Renal cortex interstitium (tissue), 15 donors: ENCODE measurements at places on chromosomes 2 and 18. TPM values are rescaled to one million over a fixed set of nuclear protein-coding genes. Genes with fewer than 3 reads are reported as not detected.

DNA sequence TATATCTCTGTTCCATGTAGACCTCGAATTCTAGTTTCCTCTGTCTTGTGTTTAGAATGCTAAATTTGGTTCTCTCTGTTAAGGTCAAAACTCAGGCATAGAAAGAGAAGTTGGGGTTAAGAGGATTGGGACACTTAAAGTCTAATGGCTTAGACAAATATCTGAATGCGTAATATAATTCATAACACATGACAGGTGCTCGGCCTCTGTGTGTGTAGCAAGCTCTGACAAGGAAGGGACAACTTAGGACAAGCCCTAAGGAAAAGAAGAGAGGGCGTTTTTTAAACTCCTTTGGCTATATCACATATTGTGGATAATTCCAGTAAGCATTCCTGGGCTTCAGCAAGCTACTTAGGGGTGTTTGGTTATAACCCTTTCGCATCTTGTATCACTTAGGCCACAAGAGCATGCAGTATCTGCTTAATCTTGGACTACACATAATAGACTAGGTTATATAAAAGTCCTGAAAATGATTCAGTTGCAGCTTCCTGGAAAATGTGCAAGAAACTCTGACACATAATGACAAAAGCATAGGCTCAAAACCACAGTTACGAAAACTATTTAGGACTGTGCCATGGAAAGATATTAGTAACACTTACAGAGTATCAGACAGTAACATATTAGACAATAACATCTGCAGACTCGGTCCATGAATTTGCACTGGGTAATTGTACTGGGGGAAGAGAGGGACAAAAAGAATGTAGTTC is 16.1 kb upstream of the CREB1 start:
- no peak for DNase-seq

DNA sequence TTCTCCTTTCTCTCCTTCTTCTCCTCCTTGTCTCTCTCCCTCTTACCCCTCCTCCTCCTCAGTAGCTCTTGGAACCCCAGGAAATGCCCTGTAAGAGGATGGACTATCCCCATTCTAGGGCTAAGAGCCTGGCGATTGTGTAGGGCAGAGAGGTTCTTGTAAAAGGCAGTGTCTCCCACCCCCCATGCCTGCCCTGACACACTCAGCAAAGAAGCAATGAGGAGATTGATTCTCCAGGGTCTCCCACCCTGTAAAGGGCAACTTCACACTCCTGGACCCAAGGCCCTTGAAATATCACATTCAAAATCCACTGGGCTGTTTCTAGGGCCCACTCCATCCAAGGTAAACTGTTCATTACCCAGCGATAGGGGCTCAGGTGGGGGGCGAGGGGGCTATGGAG is 144.1 kb downstream of the INSIG2 start:
- no peak for DNase-seq

GRCh38 chr2:118607641-118608040 is 239.8 kb downstream of the EN1 start:
- DNase-seq, result no peak

Gene CCDC178
- 1.8 TPM for polyA plus RNA-seq

DNA sequence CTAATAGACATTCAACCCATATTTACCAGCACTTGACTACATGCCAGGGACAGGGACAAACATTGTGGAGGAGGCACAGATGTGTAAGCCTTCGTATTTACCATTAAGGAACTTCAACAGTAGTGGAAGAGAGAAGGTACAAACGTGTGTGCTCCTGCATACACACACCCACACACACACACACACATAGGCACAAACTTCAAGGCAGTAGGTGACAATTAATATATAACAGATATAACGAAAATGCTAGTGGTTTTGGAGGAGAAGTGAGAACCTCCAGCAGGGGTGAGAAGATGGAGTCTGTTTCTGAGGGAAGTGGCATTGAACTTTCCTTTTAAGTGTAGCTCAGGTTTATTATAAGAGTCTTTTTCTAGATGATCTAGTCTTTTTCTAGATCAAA is 231.1 kb downstream of the SETBP1 start:
- no peak for DNase-seq

GRCh38 chr2:25838152-25838756 is 40.0 kb downstream of the ASXL2 start:
- DNase-seq, result no peak

Gene TRIB2
- 198 TPM for polyA plus RNA-seq

DNA sequence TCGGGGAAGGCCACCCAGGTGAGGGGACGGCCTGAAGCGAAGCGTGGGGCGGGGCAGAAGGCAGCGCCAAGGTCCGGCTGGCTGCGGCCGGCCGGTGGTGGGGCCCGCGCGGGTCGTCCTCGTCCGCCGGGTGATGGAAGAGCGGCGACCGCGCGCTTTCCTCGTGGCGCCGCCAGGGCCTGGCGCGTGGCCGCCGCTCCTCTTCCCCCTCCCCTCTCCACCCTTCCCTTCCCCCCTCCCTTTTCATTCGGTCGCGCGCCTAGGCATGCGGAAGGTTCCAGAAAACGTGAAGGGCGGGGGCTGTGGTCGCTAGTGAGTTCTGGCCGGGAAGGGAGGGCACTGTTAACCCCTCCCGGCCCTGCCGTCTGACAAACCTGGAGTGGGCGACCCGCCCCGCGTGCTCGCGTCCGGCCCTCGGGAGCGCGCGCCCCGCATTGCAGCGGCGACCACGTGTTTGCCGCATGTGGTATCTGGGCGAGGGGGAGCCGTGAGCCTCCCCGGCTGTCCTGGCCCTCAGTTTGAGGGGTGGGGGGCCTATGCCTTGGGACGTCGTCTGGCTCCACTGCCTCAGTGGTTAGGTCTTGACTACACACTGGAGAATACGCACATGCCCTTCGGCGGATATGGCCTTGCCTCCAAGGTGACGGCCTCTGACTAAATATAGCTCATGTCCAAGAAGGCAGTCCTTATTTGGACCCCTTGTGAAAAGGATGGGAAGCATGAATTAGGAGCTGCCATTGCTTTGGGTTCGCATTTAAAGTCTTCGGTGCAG is 579 bp downstream of the MAT2A start:
- DNase-seq, result no peak
